ENCODE measurements at places on chromosomes 2 and 18.

DNA sequence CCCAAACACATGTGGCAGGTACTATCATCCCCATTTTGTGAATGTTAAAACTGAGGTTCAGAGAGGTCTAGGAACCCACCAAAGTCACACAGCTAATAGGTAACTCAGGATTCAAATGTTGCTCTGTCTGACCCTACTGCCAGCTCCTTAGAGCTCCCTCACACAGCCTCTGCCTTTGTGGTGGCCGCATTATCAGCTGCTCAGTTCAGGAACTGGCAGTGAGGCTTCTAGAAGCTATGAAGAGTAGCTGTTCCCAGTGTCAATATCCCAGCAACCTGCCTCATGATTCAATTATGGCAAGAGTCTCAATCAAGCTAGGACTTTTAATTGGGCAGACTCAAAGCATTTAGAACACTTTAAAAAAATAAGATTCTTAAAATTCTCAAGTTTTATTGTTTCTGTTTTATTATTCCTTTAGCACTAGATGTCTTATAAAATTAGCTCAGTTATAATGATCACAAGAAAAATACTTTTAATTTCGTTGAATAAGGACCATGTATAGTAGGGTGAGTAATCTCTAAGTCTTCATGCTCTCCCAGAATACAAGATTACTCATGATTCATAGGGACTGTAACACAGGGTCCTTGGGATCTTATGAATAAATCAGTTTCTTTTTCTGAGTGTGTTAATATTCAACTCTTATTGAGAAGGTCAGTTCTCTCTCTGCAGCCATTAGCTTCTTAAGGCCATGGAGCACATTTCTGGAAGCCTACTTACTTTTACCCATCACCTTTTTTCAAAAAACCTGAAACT, 342.7 kb downstream of the RND3 start:
- DNase-seq: no peak

DNA sequence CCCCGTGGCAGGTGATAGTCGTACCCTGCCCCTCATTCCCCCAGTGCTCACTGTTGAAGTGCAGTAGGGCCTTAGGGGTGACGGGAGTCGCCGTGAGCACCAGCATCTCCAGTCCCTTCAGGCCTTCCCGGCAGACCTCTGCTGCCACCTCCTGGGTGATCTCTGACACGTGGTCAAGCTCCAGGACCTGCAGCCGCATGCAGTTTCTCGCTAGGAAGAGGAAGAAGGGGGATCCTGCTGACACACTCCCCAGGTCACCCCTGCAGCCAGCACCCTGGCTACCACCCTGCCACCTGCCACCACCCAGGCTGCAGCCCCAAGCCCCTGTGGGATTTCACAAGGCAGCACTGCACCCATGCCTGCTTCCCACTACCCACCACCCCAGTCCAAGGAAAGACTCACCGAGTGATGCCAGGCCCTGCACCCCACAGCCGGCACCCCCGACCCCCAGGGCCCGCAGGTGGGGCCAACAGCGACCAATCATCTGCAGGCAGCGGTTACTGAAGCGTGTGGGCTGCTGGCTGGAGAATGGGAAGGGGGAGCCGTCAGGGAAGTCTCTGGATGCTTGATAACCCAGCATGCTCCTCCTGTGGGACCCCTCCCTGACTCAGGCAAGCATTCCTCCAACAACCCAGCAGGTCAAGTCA, 23.8 kb downstream of the FBXO41 start:
- no peak for DNase-seq

DNA sequence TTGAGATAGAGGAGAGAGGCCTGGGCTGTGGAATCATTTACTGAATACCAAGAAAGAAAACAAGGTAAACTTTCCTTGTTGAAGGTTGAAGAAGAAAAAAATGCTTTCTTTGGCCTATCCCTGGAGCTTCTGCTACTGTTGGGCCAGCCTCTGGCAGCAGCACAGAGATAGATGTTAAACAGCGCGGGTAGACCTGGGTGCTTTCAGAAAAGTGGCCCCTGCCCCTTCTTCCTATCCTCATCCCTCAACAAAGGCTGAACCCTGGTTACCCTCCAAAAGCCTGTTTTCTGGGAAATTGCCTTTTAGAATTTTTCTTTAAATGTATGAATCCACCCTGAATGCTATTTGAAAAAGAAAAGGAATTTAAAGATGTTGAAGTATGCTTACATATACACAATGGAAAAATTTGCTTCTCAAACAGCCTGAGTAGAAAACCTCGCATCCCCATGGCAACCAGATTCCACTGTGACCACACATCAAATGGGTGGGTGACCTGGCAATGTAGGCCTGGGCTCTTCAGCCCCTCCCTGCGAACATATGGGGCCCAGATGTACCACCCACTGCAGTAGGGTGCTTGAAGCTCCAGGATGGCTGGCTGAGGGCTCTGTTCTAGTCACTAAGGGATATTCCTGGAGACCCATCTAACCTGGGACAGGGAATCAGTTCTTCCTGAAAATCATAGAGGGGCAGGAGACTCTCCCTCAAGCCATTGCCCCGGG, 23.4 kb upstream of the CHRNA1 start:
- DNase-seq: no peak

DNA sequence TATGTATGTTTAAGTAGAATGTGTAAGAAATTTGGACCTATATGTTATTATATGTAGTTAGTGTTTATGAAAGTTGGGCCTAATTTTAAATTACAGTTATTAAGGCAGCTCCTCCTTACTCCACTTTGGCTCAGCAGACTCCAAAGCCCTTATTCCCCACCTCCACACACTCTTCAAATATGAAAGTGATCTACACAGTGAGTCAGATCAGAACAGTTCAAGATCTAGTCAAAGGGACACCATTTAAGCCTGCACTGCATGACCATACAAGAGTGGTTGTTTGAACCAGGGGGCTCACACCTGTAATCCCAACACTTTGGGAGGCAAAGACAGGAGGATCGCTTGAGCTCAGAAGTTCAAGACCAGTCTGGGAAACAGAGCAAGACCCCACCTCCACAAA, 21.2 kb upstream of the PMAIP1 start:
- no peak for DNase-seq

DNA sequence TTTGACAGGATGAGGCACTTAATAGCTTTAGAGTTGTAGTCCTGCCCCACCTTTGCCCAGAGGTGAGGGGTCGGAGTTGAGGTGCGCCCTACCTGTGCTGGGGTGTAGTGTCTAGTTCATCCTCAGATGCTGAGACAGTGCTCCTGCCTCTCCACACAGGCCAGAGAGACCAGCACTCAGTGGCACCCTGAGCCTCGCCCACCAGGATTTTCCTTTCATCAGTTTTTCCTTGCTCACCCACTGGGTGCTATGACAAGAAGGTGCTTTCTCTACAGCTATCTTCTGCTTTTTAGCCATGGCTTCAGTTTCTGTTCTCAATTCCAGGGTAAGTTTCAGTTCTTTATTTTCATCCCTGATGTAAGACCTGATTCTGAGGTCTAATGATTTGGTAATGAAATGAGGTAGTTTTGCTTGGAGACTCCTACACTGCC, 16.8 kb upstream of the TMEM131 start:
- no peak for DNase-seq

- DNase-seq: no peak
Observed at GRCh38 chr2:118249531-118249930, 161.3 kb downstream of the INSIG2 start.

DNA sequence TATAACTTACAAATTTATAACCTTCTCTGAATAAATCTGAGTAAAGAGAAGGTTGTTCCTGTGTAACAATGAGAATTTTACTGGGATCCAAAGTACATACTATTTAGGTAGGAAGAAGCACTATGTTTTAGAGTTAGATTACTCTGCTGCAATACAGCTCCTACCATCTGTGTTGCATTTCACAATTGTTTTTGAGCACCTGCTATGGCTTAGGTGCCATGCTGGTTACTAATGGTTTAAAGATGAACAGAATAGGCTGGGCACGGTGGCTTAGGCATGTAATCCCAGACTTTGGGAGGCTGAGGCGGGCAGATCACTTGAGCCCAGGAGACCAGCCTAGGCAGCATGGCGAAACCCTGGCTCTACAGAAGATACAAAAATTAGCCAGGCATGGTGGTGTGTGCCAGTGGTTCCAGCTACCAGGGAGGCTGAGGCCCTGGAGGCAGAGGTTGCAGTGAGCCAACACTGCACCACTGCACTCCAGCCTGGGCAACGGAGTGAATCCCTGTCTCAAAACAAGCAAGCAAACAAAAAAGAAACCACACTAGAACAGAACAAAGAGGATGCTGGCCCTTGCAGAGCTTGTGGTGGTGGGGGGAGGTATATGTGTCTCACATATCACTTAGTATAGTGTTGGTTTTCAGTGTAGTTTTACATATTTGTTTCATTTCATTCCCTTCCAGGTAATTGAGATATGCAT, 56.7 kb downstream of the SPTBN1 start:
- no peak for DNase-seq

GRCh38 chr2:222398446-222398885, 25.9 kb upstream of the SGPP2 start:
- DNase-seq: no peak

GRCh38 chr2:234964631-234965461, 13.0 kb downstream of the SH3BP4 start:
- no peak for DNase-seq

- no peak for DNase-seq
Observed at GRCh38 chr2:134253804-134254203, at the start of gene MGAT5. Gene MGAT5 (plus strand): TSS chr2:134254072. CDS start chr2:134254404, 332 bp downstream.

GRCh38 chr2:231687133-231687852, 21.0 kb upstream of the PTMA start:
- DNase-seq: peak; percentile 57

- no peak for DNase-seq
Observed at GRCh38 chr18:295756-296490, 28.1 kb upstream of the THOC1 start.

GRCh38 chr2:225471039-225471438, 71.5 kb downstream of the NYAP2 start:
- DNase-seq: no peak

DNA sequence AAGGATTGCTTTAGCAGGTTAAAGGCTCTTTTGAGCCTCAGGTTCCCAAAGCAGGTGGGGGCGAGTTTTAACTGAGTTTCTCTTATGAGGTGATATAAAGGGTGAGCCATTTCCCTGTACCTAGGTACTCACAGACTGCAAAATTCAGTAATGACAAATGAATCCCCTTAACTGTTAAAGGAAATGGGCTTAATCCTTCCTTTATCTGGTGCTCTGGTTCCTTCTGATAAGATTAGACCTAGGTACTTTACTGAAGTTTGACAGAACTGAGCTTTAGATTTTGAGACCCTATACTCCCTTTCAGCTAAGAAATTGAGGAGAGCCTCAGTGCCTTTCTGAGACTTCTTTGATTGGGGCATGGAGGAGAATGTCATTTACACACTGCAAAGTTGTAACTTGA, 42.6 kb downstream of the STK17B start:
- no peak for DNase-seq

DNA sequence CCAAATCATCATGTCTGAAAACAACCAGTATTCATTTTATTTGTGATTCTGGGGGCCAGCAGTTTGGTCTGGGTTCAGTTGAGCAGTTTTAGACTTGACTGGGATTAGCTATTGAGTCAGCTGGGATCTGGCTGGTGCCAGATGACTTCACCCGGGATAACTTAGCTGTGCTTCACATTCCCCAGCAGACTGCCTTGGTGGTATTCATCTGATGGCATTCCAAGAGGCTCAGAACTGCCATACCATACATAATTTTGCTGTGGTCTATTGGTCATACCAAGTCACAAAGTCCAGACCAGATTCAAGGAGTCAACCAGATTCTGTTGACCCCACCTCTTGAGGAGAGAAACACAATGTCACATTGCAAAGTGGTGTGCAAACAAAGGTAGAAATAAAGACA, 7.8 kb upstream of the FSHR start:
- no peak for DNase-seq
